Effector memory CD8-positive, alpha-beta T cell (primary cell): ENCODE measurements at places on chromosomes 2 and 18.
A peak's percentile ranks its signal among the peaks of the same experiment; 100 is the strongest.

- DNase-seq, result no peak
Observed at GRCh38 chr2:215835657-215836056, 177.7 kb downstream of the MREG start.

DNA sequence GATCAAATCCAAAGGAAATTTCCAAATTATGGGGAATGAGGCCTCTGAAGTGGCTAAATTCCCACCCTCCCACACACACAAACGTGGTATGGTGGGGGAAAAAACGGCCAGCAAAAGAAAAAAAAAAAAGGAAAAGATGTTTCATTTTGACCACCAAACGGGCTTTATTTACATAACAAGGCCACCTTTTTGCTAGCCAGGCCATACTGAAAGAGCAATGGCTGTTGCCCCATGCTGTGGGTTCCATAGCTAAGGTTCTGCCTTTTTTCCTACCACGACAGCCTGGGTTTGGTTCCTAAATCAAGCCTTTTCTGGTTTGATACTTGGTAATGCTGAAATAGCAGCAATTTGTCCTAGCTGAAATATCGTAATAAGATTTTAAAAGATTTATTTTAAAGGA is 14.0 kb upstream of the IL1B start:
- DNase-seq, result no peak

GRCh38 chr2:10561288-10562035 is 113.3 kb upstream of the ODC1 start:
- DNase-seq, result no peak

GRCh38 chr2:133497270-133497893 is 70.9 kb downstream of the NCKAP5 start:
- DNase-seq, result no peak

- DNase-seq, result no peak
Observed at GRCh38 chr2:195450552-195451113, 206.4 kb upstream of the SLC39A10 start.

GRCh38 chr18:37341473-37342086 is 224.0 kb downstream of the CELF4 start:
- no peak for DNase-seq

GRCh38 chr2:226447338-226448300 is 352.0 kb downstream of the IRS1 start:
- no peak for DNase-seq

- DNase-seq, result no peak
Observed at GRCh38 chr2:48792030-48792429, 36.5 kb upstream of the LHCGR start.

- no peak for DNase-seq
Observed at GRCh38 chr2:173958198-173958846, 6.9 kb downstream of the SP3 start.

- DNase-seq, result no peak
Observed at GRCh38 chr2:133884739-133885381, 316.6 kb upstream of the NCKAP5 start.

- peak; percentile 65 for DNase-seq
Observed at GRCh38 chr2:232315049-232315922, 63.3 kb upstream of the ALPP start.

DNA sequence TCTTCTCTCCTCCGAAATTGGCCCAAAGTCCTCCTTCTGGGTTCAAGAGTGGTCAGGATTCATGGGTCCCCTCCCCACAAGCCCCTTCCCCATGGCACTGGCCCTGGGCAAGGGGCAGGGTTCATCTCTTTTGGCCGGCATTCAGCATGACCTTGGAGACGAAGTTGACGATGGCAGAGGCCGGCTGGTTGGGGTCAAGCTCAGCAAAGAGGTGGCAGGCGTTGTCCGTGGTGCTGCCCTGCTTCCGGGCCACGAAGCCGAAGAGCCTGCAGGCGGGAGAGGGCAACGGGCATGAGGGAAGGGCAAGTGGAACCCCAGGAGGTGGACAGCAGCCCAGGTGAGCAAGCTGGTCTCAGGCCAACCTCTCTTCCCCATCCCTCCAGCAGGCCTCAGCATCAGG is 198.5 kb downstream of the TNS1 start:
- DNase-seq, result no peak

- no peak for DNase-seq
Observed at GRCh38 chr2:70411483-70412125, 109.7 kb upstream of the FAM136A start.

GRCh38 chr2:236012155-236012554 is 156.0 kb downstream of the GBX2 start:
- no peak for DNase-seq
